Lower lobe of right lung (tissue), 2 donors: ENCODE measurements at places on chromosomes 7 and 10. TPM values are rescaled to one million over a fixed set of nuclear protein-coding genes. Genes with fewer than 3 reads are reported as not detected.

DNA sequence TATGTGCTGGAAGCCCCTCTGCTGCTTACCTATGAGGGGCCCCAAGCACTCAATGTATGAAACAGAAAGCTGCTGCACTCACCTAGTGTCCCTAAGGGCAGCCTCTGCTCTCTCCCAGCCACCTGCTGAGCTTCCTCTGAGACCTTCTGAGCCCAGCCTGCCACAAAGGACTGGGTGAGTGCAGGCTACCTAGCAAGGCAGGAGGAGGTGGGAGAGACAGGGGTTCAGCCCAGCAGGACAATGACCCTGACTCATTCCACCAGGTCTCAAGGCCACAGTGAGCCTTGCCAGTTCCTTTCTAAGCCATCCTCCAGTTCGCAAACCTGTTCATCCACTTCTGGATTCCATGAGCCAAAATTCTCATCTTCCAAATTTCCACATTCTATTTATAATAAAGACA is 16.3 kb downstream of the VOPP1 start:
- no peaks in the 10 kb centered on the region for H3K36me3 ChIP-seq
- no peak overlapping the region for H3K4me3 ChIP-seq
- H3K4me1 ChIP-seq: peaks cover 26% of the 10 kb centered on the region
- no peak overlapping the region for H3K27ac ChIP-seq

DNA sequence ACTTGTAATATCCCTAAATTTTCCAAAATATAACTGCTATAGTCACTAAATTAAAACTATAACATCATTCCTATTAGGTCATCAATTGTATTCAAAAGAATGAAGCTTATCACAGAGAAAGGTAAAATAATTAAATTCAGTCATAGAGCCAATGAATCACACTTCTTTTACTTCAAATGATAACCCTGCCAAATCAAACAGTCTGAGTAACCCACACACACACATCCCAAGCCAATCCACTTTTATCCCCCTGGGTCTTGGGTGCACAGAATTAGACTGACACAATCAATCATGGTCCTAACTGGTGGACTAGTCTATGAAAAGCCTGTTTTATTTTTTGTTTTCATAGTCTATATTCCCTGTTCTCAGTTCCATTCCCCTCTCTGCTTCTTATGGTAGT is 25.6 kb downstream of the CTNNA3 start:
- H3K27ac ChIP-seq: no peak overlapping the region
- no peak overlapping the region for H3K4me3 ChIP-seq
- no peaks in the 10 kb centered on the region for H3K4me1 ChIP-seq
- no peak for DNase-seq
- no peaks in the 10 kb centered on the region for H3K27me3 ChIP-seq

GRCh38 chr7:2157473-2158279 is 75.1 kb downstream of the MAD1L1 start:
- H3K4me1 ChIP-seq: peaks cover 28% of the 10 kb centered on the region
- H3K27ac ChIP-seq: peak overlapping the region; percentile 60
- no peaks in the 10 kb centered on the region for H3K27me3 ChIP-seq
- DNase-seq: peak; percentile 69

DNA sequence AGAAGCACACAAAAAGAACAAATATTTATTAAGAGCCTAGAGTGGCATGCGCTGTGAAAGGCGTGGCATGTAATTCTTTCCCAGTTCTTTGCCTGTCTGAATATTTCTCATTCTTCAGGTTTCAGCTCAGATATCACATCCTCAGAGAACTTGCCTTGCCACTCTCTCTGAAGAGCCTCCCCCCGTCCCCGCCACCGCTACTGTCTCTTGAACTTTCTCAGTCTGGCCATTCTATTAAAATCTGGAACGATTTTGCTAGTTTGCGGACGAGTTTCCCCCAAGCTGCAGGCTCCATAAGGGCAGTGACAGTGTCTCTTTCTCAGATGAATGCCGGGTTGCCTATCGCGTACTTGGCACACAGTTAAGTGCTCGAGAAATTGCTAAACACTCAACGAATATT is 787 bp upstream of the PLEKHA1 start:
- peak overlapping the region; percentile 96 for H3K27ac ChIP-seq
- H3K27me3 ChIP-seq: no peaks in the 10 kb centered on the region
- DNase-seq: no peak
- H3K4me1 ChIP-seq: peaks cover 48% of the 10 kb centered on the region

The TYW1B gene
- 6.8 TPM for total RNA-seq
